ENCODE measurements at places on chromosomes 2 and 18.

- DNase-seq, result no peak
These were observed 136.7 kb downstream of the EML6 start for GRCh38 chr2:54859997-54860701.

- no peak for DNase-seq
These were observed 31.7 kb downstream of the HRH4 start for GRCh38 chr18:24491927-24492834.

GRCh38 chr2:134199123-134199522 lies 54.7 kb upstream of the MGAT5 start:
- no peak for DNase-seq

- DNase-seq, result no peak
These were observed 31.9 kb downstream of the EXOC6B start for GRCh38 chr2:72793798-72794440.

- DNase-seq, result no peak
These were observed 65.6 kb upstream of the SCN1A start for GRCh38 chr2:166193407-166193806.

GRCh38 chr2:217248312-217248935 lies 388.6 kb upstream of the TNP1 start:
- peak; percentile 87 for DNase-seq

DNA sequence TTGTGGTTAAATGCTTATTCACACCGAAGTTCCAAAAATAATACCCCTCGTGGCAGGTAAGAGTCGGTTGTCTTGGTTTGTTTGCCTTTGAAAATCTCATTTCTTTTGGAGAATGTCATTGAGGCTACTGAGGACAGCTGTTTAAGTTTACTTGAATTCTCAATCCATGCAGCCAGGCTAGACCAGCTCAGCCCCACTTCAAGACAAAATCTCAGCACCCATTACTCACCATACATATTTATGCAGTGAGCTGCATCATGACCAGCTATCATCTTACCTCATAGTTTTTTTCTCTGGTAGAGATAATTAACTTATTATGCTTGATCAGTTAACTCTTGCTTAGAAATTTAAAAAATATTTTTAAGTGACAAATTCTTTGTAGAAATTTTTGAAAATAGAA lies 115.9 kb downstream of the HAUS1 start:
- no peak for DNase-seq

DNA sequence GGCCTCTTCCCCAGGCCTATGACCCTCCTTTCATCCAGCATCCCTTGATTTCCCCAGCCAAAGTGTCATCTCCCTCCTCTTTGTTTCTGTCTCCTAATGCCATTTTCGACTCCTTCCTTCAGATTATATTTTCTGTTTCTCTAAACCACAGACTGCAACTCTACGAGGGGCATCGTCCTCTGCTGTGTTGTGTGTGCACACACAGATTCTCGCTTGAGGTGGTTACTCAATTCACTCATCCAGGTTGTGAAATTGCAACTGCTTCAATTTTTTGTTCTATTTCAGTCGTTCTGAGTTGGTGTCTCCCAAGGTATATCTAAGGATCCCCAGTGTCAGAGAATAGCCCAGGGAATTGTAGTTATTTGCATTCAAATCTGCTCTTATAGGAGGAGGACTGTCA lies 113.5 kb upstream of the NDUFV2 start:
- DNase-seq, result no peak

DNA sequence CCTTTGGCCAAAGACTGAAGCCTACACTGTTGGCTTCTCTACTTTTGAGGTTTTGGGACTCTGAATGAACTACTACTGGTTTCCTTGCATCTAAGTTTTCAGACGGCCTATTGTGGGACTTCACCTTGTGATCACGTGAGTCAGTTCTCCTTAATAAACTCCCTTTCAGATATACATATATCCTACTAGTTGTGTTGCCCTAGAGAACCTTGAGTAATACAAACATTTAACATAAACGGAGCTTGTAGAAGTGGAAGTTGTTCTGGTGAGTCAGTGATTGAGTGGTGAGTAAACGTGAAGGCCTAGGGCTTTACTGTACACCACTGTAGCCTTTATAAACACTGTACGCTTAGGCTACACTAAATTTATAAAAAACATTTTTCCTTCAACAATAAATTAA lies 107.2 kb upstream of the CDH2 start:
- no peak for DNase-seq

GRCh38 chr2:239949537-239949936 lies 75.6 kb downstream of the NDUFA10 start:
- no peak for DNase-seq

DNA sequence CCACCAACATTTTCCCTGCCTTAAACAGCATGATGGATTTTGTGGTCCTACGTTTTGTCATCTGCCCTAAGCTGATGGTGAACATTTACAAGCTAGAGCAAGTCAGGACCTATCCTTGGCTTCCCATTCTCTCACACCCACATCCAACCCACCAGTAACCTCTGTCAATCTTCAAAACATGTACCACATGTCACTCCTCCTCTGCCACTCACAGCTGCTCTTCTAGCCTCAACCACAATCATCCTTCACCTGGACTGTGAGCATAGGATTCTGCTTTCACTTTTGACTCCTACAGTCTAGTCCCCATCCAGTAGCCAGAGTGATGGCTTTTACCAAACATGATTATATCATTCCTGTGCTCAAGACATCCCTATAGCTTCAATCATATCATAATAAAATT lies 279.8 kb upstream of the DLGAP1 start:
- no peak for DNase-seq

DNA sequence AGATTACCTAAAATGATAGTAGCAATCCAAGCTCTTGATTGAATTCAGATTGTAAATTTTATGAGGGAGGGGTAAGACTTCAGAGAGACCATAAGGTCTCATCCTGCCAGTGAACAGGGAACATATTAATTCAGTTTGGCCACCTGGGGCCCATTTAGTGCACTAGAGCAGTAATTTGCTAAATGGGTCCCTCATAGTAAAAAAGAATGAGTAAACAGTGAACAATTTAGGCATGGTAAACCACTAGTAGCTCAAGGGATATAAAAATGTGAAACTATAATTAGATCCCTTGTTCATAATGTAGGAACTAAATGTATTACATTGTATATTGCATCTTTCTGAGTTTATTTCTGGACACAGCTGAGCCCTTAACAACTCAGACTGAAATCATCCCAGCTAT lies 4.9 kb upstream of the PHLPP1 start:
- DNase-seq, result peak; percentile 55

DNA sequence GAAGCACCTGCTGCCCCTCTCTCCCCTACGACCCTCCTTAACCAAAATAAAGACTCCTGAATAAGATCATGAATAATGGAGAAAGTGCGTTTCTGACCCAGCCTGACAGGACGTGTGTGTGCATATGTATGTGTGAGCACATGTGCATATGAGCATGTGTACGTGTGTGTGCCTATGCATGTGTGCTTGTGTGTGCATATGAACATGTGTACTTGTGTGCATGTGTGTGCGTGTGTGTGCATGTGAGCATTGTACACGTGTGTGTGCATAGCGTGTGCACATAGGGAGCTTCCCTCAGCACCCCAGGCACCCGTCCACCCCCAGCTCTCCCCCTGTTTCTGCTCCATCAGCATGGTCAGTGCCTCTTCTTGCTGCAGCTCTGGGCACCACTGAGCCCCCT lies 10.7 kb downstream of the KCNIP3 start:
- DNase-seq, result no peak

DNA sequence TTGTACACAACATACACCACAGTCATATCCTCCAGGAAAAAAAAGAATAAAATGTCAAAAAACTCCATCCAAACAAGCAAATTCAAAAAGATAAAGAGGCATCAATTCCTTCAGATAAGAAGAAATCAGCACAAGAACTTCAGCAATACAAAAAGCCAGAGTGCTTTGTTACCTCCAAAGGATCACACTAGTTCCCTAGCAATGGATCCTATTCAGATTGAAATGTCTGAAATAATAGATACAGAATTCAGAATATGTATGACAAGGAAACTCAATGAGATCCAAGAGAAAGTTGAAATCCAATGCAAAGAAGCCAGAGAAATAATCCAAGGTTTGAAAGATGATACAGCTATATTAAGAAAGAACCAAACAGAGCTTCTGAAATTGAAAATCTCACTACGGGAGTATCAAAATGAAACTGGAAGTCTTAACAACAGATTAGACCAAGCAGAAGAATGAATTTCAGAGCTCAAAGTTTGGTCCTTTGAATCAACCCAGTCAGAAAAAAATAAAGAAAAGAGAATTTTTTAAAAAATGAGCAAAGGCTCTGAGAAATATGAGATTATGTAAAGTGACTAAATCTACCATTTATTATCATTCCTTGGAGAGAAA lies 80.6 kb downstream of the TRABD2A start:
- DNase-seq, result no peak

- peak; percentile 29 for DNase-seq
These were observed 35.0 kb upstream of the LRP1B start for GRCh38 chr2:142165790-142166189.

GRCh38 chr2:26095758-26096157 lies 61.9 kb downstream of the RAB10 start:
- DNase-seq, result no peak

DNA sequence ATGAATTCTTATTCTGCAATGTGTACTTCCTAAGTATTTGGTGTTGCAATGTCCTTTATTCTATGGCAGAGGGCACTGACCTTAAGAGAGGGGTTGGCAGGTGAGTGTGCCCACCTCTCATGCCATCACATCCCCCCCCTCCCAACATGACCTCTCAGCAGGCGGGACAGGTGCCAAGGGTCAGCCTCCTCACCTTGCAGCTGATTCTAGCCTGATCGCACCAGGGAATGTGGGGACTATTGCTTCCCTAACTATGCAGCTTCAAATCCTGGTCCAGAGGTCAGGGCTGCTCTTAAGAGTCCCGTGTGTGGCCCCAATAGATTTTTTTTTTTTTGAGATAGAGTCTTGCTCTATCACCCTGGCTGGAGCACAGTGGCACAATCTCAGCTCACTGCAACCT lies 9.5 kb downstream of the HJURP start:
- no peak for DNase-seq

Data from NCI-H2171 (cell line).